ENCODE measurements at places on chromosomes 1 and 21. TPM values are rescaled to one million over a fixed set of nuclear protein-coding genes. Genes with fewer than 3 reads are reported as not detected.

The PCSK9 gene
- total RNA-seq: 0.11 TPM

The DTL gene
- 40.1 TPM for total RNA-seq

The NR0B2 gene
- total RNA-seq: not detected

The KCNE1 gene
- not detected for total RNA-seq

The VPS72 gene
- total RNA-seq: 59.8 TPM

The WDR64 gene
- total RNA-seq: not detected

The HES2 gene
- 0.06 TPM for total RNA-seq

GRCh38 chr21:41431788-41432548 is 5.9 kb downstream of the MX1 start:
- no peak for DNase-seq

GRCh38 chr1:111272081-111272480 is 18.6 kb upstream of the CHIA start:
- DNase-seq: no peak

DNA sequence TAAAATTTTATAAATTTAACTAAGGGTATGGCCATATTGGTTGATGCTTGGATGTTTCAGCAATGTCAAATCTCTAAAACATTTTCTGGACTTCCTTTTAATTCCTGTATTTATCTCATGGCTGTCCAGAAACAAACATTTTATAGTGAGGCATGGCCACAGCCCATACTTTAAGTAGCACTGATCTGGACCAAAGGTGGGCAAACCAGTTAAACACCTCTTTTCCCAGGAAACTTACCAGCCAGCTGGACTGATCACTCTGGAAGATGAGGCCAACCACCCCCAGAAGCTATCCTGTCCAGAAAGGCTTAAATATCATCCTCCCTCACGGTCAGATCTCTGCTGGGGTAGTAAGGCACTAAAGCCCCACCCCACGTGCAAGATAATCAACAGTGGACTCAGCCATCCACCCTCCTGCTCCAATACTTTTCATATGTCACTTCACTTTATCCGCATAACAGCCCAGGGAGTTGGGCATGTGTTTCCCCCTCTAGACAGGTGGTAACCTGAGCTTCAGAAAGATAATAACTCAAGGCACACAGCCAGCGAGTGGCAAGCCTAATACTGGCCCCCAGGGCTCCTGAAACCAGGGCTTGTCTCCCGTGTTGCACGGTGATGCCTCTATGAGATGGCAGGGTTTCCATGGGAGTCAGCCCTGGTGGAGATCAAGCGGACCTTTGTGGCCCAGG is 120.5 kb upstream of the NGF start:
- no peak for DNase-seq

GRCh38 chr1:99177465-99177864 is 86.8 kb upstream of the PLPPR4 start:
- peak; percentile 19 for DNase-seq

- DNase-seq: no peak
These were observed 100.2 kb downstream of the SIPA1L2 start for GRCh38 chr1:232529747-232530146.

GRCh38 chr1:220696863-220697231 is 6.7 kb downstream of the C1orf115 start:
- peak; percentile 20 for DNase-seq

DNA sequence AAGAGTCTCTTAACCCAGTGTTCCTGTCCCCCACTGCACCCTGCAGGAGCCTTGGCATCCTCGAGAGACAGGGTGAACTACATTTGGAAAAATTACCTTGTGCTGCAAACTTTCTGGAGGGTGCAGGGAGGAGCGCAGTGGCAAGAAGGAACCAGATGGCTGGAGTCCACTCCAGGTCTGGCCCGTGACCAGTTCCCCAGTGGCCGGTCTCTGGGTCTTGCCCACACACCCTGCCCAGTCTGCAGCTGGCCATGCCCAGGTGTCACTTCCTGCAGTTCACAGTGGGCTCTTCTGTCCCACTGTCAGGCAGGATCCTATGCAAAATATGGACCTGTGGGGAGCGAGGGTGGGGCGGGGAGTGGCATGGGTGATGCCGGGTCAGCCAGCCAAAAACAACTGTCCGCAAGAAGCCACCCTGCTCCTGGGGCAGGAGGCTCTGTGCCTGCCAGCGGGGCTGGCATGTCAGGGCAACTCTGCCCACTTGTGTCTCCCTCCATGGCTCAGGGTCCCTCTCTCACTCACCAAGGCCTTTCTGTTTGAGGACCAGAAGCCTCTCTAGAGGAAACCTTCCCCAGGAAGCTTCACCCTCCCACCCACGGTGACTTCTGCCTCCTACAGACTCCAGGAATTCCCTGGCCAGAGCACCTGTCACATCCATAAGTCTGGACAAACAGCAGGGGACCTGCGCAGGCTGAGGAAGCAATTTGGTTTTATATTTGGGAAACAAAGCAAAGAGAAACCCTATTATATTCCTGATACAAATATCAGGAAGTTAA is 55.6 kb downstream of the KIF21B start:
- DNase-seq: no peak

- DNase-seq: no peak
These were observed 3.9 kb downstream of the C1orf56 start for GRCh38 chr1:151051356-151052009.

DNA sequence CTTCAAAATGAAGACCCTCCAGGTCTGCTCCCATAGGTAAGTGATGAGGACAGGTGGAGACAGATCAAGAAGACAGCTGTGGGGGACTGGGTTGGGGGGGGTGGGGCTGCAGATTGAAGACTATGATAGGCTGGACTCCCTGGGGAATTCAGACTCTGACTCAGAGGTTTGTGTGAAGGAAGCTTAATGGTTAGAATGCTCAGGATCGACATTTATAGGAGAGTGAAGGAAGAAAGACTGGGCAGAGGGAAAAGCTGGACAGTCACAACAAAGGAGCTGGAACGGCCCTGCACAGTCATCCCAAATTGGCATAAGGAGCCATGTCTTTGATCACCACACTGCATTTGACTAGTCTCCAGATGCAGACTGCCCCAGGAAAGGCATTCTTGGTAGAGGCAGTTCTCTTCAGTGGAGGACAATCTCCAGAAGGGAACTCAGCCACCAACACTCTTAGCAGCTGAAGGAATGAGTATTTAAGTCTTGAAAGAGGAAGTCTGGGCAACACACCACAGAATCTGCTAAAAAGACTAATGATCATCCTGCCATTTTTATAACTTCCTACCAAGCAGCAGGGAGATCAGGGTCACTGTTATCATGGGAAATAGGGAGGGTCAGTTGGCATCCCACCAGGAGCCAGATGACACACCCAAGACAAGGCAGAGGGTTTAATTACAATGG is 120.0 kb upstream of the ZC3H11B start:
- DNase-seq: no peak

DNA sequence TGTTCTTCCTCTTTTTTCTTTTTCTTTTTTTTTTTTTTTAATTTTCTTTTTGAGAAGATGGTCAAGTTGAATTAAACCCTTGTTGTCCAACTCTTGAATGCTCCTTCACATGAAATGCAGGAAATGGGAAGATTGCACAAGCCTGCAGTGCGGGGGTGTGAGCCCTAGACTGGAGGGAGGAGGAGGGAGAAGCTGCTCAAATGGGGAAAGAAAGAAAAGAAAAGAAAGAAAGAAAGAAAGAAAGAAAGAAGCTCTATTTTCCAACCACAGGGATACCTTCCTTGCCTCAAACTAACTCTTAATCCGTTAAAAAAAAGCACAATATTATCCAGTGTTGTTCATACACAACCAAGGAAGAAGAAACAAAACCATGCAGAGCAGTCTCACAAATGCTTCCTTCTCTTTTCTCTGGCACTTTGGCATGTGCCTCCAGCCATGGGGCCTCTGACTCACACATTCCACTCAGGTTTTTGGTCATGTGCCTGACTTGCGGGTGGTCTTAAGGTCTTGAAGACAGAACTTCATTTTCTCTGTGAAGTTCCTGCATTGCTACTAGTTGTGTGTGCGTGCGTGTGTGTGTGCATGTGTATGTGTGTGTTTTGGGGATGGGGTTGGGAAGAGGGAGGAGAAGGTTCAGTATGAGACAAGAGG is 276.1 kb downstream of the RPS6KC1 start:
- DNase-seq: peak; percentile 74

DNA sequence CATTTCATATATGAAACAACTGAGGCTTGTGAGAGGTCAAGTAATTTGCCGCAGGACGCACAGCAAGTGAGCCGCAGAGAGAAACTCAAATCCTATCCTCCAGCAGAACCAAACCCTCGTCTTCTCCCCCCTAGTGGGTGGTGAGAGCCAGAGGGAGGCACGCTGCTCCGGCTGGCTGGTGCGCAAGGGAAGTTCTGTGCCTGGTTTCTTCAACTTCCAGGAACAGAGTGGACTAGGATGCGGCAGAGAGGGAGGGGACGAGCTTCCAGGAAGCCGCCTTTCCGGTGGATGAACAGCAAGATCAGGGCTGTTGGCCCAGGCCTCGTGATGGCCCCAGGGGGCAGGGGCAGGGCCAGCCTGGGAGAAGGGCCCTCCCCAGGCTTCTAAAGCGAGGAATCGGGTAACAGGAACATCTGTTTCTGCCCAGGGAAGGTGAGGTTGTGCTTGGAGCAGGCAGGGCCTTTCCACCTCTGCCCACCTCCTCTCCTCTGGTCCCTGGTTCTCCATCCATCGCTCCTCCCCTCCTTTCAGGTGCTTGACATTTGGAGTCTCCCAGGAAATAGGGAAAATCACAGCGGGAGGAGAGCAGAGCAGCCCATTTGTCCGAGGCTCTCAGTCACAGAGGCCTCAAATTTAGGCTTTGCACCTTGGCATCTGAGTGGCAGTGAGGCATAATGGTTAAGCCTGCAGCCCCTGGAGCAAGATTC is 16.8 kb upstream of the PDIK1L start:
- DNase-seq: no peak

DNA sequence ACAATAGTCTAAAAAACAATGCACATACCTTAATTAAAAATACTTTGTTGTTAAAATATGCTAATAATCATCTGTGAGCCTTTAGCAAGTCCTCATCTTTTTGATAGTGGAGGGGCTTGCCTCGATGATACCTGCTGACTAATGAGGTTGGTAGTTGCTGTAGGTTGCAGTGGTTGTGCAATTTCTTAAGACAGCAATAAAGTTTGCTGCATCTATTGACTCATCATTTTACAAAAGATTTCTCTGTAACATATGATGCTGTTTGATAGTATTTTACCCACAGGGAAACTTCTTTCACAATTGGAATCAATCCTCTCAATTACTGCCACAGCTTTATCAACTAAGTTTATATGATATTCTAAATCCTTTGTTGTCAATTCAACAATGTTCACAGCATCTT is 7.6 kb downstream of the C1orf87 start:
- peak; percentile 13 for DNase-seq

GRCh38 chr1:27284425-27285273 is 37.3 kb upstream of the TMEM222 start:
- peak; percentile 68 for DNase-seq

- no peak for DNase-seq
These were observed 30.0 kb upstream of the C1orf185 start for GRCh38 chr1:51072043-51072439.

DNA sequence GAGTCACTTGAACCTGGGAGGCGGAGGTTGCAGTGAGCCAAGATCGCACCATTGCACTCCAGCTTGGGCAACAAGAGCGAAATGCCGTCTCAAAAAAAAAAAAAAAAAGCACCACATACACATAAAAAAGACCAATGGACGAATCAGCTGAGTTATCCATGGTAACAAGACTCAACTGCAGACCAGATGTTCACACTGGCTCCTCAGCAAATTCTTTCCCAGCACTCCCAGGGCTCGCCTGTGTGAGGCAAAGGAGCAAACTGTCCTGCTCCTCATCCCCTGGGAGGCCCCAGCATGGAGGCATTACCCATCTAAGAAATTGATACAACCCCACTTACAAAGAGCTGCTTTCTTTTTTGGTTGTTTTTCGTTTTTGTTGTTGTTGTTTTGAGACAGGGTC is 3.1 kb downstream of the TMEM234 start:
- no peak for DNase-seq

- DNase-seq: peak; percentile 81
These were observed 72.4 kb downstream of the ABCA4 start for GRCh38 chr1:94048413-94049164.

Measured in LHCN-M2 (cell line).